Activated T-helper 1 cell treated with Interleukin-2 at 50 U/mL for 16 hours (primary cell): ENCODE measurements at places on chromosomes 2 and 18.

GRCh38 chr18:3035635-3036034 is 22.7 kb upstream of the LPIN2 start:
- no peak for DNase-seq

DNA sequence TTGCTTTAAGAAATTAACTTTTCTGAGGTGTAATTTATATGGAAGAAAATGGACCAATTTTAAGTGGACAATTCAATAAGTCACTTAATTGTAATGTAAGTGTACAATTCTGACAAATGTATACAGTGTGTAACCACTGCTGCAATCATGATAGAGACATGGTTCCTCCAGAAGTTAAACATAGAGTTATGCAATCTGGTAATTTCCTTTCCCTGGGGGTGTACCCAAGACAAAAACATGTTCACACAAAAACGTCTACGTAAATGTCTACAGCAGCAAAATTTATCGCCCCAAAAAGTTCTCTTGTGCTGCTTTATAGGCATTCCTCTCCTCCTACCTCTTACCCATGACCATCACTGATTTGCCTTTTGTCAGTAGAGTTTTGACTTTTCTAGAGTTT is 141.5 kb downstream of the AQP4 start:
- no peak for DNase-seq

DNA sequence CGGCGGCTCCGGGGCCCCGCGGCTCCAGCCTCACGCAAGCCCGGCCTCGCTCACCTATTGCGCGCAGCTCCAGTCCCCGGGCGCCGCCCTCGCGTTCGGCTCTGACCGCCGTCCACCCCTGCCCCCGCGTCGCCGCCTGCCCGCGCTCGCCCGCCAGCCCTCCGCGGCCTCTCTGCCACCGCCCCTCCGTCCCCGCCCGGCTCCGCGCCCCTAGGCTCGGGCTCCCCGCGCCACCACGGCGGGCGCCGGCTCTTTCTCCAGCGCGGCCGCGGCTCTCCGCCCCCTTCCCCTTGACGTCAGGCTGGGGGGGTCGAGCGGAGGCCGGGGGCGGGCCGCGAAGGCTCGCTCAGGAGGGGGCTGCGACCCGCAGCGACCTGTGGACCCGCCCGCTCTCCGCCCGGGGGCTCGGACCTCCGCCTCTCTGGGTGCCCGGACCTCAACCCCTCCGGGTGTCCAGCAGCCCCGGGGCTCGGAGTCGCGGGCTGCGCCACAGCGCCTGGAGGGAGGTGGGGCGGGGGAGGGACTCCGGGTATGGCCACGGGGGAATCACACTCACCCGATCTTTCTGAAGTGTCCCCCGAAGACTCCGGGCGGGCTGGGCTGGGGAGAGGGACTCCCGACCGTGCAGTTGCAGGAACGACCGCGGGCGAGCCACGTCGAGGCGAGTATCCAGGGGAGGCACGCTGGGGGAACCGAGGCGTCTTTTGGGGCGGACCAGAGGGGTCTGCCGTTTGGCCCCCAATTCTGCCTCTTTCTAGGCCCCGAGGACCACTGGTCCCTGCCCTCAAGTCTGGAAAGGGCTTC is at the start of gene SEMA4C:
TSS of gene SEMA4C (minus strand) at position 259 of the 804 bp plus-strand sequence. CDS start 2,194 bp downstream, outside the sequence.
- DNase-seq = peak; percentile 56

DNA sequence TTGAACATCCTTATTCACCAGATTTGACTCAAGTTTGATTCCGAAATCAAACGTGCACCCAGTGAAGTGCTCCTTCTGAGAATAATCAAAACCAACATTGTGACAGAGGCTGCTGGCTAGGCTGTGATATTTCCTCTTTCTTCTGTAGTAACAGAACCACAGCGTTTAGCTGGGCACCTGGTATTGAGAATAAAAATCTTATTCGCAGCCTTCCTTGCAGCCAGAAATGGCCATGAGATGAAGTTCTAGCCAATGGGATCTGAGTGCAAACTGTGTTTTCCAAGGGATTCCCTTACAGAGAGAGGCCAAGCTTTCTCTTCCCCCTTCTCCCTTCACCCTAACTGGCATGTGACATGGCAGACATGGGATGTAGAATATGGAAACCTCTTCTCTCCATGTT is 51.7 kb downstream of the TMEM163 start:
- DNase-seq = no peak

DNA sequence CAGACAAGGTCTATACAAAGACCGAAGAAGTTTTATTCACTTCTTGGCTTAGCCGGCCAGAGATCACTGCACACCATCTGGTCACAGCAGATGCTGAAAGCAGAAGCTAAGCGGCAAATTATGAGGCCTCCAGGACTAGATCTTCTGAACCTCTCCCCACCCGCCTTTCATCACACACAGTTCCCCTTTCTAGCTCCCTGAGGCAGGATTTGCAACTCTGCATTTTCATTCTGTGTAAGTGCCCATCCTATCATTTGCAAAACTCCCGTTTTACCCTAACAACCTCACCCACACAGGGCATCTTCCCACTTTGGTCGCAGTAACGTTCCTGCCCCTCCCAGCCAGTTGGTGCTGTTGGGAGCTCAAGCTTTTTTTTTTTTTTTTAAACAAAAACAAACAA is 3.1 kb upstream of the MOB1A start:
- DNase-seq = no peak
